Stimulated activated CD4-positive, alpha-beta T cell treated with anti-CD3 and anti-CD28 coated beads, Interleukin-2, amount 100 ng/mL, for 48 hours (primary cell): ENCODE measurements at places on chromosomes 1 and 21.

DNA sequence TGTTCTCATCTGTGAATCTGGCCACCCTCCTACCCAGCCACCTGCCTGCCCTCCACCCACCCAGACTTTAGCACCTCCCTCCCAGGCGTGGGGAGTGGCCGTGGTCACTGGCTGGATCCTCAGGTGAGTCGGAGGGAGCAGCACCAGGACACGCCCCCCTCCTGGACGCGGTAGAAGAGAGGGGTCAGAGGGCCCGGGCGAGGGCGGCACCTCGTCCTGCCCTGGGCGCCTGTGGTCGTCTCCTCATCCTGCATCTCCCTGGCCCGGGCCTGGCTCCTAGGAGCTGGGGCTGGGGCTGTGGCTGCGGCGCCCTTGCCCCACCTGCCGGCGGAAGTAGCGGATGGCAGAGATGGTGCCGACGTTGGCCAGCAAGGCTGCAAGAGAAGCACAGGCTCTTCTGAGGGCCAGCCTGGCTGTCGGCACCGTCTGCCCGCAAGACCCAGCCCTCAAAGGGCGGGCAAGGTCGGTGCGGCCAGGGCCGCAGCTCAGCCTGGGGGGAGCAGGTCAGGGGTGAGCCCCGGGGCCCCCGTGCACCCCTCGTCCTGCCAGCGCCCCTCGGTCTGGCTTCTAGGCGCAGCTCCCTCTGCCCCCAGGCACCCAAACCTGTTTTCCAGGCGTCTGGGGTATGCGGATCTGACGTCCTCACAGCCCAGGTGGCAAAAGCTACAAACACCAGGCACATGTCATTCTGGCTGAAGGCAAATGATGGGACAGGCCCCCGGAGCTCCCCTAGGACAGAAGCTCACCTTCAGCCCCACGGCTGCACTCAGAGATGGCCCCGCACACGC lies 5.8 kb downstream of the PERM1 start:
- DNase-seq: peak; percentile 64

- no peak for DNase-seq
Observed at GRCh38 chr1:56991576-56991975, 25.8 kb upstream of the C8B start.

DNA sequence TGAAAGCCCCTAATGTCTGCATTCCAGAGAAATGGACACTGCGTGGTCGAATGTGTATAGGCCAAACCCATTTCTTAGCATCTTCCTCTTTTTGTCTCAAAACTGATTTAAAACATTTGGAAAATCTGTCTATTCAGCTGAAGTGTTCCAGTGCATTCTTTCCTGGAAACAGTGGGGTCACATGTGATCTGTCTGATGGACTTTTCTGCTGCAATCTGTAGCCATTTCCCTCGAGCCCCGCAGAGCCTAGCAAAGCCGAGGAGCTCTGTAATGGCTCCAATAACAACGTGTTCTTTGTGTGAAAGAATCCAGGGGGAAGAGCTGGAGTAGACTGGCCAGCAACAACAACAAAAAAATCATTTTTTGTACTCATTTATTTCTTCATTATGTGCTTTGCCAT lies 329.3 kb downstream of the BARHL2 start:
- no peak for DNase-seq

DNA sequence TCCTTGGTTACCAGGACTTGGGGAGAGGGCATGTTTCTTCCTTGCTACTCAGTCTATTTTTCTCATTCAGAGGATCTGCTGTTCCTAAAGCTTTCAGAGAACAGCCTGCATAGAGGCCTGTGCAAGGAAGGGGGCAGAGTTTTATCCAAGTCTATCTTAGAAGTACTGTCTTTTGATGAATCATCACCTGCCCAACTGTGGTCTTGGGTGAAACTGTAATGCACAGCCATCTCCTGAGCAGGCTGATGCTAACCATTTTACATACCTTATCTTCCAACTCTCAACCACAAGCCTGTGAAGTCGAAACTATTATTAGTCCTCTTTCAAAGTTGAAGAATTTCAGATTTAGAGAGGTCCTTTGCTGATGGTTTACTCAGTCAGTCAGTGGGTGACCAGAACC lies 368.0 kb downstream of the HHAT start:
- no peak for DNase-seq

GRCh38 chr1:47532921-47533792 lies 95.3 kb downstream of the FOXD2 start:
- no peak for DNase-seq

GRCh38 chr21:30164796-30165195 lies 1.8 kb downstream of the CLDN17 start:
- no peak for DNase-seq

DNA sequence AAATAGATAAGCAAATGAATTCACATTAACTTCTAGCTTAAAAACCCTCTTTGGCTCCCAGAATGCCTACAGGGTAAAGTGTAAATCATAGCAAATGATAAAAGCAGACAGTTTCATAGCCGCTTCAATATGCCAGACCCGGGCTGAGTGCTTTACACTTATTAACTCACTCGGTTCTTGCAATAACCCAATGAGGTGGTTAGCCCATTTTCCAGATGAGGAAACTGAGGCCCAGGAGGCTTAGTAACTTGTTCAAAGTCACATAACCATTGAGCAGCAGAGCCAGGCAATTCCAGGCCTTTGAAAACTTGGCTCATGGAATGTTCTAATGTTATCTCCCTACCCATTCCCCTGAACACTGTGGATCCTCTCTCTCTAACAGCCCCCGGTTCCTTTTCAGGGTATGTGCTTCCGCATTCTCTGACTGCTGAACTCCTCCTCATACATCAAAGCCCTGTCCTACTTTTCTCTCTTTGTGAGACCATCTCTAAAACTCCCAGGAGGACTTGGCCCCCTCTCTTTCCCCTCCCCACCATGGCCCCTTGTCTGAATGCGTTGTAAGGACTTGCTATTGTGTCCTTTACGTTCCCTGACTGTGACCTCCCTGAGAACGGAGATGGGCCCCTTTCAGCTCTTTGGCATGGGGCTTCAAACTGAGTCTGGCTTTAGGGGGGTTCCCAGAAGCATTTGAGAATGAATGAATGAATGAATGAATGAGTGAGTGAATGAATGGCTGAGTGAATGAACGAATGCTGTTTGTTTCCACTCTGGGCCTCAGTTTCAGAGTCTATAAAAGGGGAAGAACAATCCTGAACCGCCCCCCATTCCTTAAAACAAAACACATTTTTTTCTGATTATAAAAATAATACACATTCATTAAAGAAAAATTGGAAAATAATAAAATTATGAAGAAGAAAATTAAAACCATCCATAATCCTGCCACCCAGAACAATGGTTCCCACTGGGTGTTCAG lies 15.6 kb upstream of the RUNX3 start:
- no peak for DNase-seq

- DNase-seq: no peak
Observed at GRCh38 chr1:116861137-116861536, 48.6 kb upstream of the PTGFRN start.

DNA sequence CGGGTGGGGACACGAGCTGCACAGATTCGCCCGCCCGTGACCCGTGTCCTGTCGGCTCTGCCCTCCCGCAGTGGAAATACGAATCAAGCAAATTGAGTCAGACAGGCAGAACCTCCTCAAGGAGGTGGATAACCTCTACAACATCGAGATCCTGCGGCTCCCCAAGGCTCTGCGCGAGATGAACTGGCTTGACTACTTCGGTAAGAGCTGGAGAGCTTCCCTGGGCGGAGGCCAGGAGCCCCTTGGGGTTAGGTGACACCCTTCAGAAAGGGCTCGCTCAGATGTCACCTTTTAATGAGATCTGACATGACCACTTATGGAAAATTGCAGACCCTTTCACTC lies 489 bp downstream of the CDCA8 start:
- DNase-seq: peak; percentile 11

DNA sequence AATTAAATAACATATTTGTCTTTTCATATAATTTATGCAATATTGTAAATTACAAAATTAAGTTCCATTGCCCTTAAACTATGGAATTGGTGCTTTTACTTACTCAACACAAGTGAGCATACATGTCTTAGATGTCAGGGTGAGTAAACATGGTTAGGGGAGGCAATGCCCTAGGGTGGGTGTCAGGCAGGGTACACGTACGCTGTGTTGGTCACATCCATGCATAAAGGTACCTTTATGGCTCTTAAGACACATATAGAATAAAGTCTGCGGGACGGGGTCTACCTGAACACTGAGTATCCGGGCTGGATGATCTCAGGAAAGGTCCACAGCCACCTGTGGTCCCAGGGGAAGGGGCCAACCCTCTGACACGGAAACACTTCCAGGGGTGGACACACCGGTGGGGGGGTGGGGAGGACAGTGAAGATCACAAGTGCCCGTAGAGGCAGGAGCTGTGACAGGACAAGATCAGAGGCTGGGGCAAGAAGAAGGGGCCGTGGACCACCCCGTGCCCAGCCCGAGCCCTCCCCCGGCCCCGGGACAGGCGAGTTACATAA lies 720 bp downstream of the LIN9 start:
- DNase-seq: peak; percentile 10

- DNase-seq: no peak
Observed at GRCh38 chr1:107195476-107195875, 54.6 kb downstream of the NTNG1 start.

GRCh38 chr1:109394591-109395281 lies 3.0 kb downstream of the SORT1 start:
- no peak for DNase-seq

DNA sequence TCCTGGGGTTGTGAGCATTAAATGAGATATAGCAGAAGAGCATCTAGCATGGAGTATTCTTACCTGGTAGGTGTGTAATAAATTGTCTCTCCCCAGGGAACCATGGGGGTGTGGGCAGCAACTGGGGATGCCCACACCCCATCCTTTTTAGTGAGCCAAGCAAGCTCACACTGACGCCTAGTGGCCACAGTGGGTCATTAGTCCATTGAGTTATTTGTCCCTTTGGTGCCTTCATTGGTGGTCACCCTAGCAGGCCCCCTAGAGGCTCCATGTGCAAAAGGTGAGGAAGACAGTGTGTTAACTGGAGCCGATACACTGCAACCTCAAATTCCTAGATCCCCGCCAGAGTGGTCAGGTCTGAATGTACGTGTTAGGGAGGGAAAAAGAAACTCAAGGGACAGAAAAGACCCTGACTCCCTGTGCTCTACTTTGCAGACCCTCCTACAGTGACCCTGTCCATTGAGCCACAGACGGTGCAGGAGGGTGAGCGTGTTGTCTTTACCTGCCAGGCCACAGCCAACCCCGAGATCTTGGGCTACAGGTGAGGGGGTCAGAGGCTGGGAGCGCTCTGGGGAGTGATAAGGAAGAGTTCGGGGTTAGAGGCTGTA lies 93.3 kb upstream of the CD1D start:
- DNase-seq: peak; percentile 23

- DNase-seq: no peak
Observed at GRCh38 chr1:23483321-23484252, at the start of gene ASAP3. Gene ASAP3, minus strand, starts transcription at chr1:23484179. Its CDS starts 46 bp downstream, at chr1:23484133.

- no peak for DNase-seq
Observed at GRCh38 chr1:211092955-211093354, 41.0 kb downstream of the KCNH1 start.

DNA sequence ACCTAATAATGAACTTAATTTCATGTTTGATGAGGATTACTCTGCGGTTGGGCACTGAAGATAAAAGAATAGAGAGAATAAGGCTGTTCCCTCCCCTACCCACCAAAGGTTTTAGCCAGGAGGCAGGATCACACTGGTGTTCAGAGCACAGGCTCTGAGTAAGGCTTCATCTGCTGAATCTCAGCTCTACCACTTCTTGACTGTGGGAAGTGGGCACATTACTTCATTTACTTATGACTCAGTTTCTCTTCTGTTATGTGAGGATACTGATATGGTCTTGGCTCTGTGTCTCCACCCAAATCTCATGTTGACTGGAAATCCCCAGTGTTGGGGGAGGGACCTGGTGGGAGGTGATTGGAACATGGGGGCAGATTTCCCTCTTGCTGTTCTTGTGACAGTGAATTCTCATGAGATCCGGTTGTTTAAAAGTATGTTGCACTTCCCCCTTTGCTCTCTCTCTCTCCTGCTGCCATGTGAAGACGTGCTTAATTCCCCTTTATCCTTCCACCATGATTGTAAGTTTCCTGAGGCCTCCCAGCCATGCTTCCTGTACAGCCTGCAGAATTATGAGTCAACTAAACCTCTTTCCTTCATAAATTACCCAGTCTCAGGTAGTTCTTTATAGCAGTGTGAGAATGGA lies 79.7 kb downstream of the SMYD2 start:
- no peak for DNase-seq

DNA sequence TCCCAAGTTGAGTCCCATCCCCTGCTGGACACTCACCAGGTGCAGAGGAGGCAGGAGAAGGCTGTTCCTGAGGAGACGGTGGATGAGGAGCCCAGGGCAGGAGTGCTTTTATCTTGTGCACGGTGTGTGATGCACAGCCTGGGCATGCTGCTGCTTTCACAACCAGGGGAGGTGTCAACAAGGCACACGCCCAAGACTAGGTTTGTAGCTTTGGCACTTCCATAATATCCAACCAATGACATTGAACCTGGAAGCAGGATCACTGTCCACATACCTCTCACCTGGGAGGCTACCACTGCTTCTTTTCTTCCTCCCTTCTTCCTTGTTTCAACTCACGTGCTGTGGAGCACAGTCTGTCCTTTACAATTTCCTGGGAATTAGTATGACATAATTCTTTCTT lies at the start of gene LCE3D:
Gene LCE3D (minus strand): TSS at position 84 of the 400 bp plus-strand sequence. CDS start 580 bp downstream, outside the sequence.
- no peak for DNase-seq

DNA sequence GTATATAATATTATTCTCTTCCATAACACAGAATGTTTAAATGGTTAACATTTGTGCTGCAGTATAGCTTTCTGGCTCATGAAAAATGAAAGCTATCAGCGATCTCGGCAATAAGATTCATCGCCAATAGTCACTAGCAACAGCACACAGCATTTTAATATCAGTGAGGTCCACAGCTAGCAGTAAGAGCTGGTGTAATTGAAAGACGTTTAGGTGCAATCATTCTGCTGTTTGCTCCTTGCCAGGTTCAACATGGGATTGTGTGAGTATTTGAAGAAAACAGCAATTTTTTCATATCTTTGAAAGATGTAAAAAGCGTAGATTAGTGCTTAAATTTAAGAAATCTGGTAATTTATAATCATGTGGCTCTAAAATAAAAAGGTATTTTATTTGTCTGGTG lies 20.1 kb downstream of the PRKACB start:
- DNase-seq: no peak

DNA sequence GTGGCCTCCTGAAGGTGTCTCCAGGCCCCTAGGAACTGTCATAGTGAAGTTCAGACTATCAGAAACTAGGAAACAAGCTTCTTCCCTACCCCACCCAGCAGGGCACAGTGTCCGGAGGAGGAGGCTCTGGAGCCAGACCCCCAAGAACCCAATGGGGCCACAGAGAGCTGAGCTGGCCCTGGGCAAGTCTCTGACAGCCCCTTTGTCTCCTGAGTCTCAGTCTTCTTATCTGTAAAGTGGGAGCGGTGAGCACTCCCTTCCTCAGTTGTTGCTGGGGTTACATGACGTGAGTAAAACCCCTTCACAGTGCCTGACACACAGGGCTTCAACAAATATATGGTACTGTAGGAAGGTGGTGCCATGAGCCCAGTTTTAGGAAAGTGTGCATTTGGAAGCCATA lies 675.8 kb downstream of the MATN1 start:
- DNase-seq: no peak

- no peak for DNase-seq
Observed at GRCh38 chr1:31487143-31487542, 74.1 kb downstream of the SERINC2 start.

- no peak for DNase-seq
Observed at GRCh38 chr1:159832309-159832708, 5.6 kb downstream of the SLAMF8 start.
